ENCODE measurements at places on chromosomes 11 and 22.

GRCh38 chr11:66907751-66908630 is 50.2 kb downstream of the PC start:
- no peak for DNase-seq

DNA sequence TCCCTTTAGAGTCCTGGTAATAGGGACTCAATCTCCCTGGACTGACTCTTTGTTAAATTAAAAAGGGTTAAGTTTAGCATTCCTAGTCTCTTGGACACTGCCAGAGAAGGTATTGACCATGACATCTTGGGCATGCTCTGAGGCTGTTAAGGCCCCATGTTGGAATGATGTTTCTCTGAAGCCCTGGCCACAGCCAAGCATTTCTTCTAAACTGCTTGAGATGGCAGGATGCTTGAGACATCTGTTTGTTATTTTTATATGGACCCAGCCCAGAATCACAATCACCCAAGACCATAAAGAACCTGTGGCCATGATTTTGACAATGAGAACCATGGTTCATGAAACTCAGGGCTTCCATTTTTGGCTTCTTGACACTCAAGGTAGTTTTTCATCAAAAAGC is 5.5 kb upstream of the ANKK1 start:
- no peak for DNase-seq

DNA sequence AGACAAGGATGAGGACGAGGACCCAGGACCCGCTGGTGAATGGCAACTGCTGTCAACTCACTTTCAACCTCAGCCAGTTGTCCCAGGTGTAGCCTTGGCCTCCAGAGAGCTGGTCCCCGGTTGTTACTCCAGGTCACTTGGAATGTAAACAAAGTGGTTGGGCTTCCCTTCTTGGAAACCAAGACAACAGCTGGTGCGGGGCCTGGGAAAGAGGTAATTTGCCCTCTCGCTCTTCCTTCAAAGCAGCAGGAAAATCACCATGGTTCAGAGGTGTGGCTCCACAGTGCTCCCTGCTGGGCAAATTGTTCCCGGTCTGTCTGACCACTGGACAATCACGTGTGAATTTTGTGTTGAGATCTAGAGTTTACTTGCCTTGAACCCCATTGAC is 15.0 kb downstream of the SLC1A2 start:
- no peak for DNase-seq

DNA sequence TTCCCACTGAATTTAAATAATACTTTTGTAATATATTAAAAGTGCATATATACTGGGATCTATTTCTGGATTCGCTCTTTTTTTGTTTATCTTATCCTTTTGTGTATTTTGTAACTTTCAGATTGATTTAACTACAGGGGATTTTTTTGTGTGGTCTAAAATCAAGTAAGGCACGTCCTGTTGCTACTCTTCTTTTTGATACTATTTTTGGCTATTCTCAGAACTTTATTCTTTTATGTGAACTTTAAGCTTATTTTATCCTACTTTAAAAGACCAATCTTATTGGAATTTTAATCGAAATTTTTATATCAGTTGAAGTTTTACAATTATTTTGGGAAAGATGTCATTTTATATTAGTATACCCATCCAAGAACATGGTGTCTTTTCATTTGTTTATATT is 106.8 kb downstream of the UVRAG start:
- no peak for DNase-seq

GRCh38 chr11:10395166-10395897 is 59.7 kb upstream of the AMPD3 start:
- no peak for DNase-seq

DNA sequence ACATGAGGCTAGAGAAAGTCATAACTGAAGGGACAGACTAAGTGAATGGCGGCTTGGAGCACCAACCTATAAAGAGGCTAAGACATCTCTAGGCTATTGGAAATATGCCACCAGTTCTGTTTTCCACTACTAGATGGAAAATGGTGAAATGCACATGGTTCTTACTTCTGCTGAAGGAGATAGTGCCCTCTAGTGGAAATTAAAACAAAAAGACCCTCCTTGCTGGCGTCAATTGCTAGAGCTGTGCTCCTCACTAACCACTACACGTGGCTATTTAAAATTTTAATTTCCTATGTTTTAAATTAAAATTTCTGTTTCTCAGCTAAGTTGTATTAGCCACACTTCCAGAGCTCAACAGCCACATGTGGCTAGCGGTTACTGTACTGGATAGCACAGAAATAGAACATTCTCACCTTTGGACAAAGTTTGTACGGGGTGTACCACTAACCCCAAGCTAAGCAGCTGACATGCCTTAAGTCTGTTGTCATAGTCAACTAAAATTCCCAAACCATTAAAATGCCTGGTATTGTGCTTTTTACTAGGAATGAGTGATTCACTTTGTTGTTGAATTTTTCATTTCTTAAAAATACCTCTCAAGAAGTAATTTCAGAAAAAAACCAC is 34.1 kb upstream of the CALCA start:
- DNase-seq = no peak

DNA sequence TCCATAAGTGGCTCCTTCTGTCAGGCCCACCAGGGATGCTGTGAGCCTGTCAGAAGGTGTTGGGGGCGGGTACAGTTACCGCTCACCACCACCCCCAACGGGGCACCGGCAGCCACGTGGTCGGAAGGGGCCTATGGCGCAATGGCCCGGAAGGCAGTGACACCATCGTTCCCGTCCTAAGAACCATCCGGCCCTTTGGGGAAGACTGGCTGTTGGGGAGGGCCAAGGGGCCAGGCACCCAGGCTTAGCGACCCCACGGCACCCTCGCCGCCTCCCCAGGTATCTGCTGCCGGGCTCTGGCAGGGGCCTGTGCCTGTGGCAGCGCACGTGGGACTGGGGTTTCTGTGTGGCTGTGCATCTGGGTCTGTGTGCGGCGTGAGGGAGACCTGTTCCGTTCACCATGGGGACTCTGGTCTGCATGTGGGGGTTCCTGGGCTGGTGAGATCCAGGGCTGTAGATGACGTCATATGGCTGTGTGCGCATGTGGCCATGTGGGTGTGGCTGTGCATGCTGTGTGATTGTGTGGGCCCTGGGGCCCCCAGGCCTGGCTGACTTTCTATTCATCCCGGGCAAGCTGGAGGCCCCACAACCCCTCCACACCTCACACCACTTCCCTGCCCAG is 717 bp downstream of the OSM start:
- no peak for DNase-seq

DNA sequence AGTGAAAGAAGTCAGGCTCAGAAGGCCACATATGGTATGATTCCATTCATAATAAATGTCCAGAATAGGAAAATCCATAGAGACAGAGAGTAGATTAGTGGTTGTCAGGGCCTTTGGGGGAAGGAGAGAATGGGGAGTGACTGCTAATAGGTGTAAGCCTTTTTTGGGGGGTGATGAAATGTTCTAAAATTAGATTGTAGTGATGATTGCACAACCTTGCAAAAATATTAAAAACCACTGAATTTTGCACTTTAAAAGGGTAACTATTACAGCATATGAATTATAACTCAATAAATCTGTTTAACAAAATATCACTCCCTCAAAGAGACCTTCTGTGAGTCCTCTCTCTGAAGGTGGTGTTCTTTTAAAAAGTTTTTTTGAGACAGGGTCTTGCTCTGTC is 72.3 kb upstream of the GRK3 start:
- no peak for DNase-seq

DNA sequence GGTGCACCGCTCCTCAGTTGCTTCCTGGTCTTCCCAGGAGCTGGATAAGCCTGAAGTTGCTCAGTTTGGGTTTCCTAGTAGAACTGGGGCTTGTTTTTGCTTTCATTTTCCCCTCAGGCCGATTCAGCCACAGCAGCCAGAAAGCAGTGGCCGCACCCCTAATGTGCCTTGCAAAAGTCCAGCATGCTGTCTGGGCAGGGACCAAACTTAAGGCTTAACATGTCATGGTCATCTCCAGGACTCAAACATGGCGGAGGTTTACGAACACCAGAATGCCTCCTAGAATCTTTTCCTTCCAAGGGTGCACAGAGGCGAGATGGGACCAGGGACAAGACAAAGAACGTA is 2.5 kb downstream of the GNG3 start:
- DNase-seq = no peak

DNA sequence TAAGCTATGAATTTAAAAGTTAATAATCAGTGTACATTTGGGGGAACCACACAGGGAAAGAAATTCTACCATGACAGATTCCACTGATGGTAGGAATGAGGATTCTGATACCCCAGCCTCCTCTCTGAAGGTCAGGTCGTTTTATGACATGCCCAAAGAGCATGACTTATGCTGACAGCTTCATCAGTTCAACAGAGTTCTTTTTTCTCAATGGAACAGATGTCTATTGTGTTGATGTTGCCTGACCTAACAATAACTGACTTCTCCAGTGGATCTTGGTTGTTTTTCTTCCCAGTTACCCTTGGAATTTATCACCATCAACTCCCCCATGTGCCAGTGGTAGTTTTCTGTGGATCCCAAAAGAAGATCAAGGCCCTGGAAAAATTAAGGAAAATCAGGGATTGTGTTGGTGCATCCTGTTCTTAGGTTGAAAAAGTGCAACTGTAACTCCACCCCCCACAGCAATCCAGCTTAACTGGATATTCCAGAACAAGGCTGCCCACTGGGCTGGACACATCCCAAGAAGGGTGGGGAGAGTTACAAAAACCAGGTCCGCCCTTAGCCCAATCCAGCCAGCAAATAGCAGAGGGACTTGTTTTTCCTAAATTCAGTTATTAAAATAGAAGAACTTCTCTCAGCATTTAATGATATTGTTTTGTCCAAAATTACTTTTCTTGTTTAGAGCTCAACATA is 31.5 kb upstream of the CAT start:
- DNase-seq = no peak

DNA sequence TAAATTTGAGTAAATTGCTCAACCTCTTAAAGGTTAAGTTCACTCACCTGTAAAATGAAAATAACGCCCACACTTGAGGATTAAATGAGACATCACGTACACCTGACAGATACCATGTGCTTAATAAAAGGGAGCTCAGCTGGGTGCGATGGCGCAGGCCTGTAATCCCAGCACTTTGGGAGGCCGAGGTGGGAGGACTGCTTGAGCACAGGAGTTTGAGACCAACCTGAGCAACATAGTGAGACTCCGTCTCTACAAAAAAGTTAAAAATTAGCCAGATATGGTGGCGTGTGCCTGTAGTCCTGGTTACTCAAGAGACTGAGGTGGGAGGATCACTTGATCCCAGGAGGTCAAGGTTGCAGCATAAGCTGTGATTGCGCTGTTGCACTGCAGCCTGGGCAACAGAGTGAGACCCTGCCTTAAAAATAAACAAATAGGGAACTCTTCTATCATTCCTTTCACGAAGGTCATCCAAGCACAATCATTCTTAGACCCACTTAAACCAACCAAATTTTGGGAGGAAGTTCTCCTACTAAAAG is 134.1 kb downstream of the BBOX1 start:
- no peak for DNase-seq

GRCh38 chr22:32717337-32718240 is 83.9 kb upstream of the TIMP3 start:
- DNase-seq = no peak

GRCh38 chr11:34327804-34328631 is 29.8 kb downstream of the ABTB2 start:
- DNase-seq = no peak

GRCh38 chr11:71787098-71787823 is 45.7 kb upstream of the DEFB108B start:
- peak; percentile 76 for DNase-seq

GRCh38 chr11:109695696-109696095 is 273.7 kb downstream of the C11orf87 start:
- no peak for DNase-seq

GRCh38 chr22:21939461-21939913 is 13.2 kb downstream of the PPM1F start:
- DNase-seq = no peak

GRCh38 chr11:38948392-38948791 is 2350.4 kb upstream of the RAG2 start:
- no peak for DNase-seq

DNA sequence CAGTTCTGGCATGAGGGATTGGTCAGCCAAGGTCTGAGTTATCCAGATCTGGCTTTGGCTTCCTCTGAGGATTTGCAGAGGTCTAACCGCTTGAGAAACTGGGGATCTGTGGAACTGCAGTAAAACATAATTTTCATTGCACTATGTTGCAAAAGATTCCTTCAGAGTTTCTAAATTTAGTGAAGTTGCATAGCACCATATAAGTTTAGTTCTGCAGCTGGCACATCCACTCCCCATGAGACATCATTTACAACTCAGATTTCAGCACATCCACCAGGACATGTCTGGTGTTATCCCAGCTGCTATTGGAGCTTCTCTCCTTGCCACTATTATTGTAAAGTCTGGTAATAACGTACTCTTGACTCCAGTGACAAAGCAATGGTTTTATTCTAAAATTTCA is 181.5 kb downstream of the CWF19L2 start:
- DNase-seq = no peak

GRCh38 chr11:72750086-72750485 is 2.1 kb downstream of the ARAP1 start:
- no peak for DNase-seq

DNA sequence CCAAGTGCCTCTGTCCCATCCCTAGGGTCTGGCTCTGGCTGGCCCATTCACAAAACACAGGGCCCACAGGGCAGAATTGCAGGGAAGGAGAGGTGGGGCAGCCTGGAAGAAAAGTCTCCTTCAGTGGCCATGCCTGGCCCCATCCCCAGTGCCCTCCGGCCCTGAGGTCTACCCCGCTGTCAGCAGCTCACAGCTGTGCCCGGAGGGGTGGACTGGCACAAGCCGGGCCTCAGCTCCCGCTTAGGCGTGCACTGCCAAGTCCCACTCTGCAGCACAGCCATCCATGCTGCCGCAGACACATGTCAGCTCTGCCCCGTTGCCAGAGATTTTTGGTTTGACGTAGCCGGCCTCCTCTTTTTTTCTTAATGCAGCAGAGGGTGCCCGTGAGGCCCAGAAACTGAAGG is 3.9 kb upstream of the SCN2B start:
- no peak for DNase-seq

- no peak for DNase-seq
These were observed 222.1 kb upstream of the CARD18 start for GRCh38 chr11:105361651-105362050.

DNA sequence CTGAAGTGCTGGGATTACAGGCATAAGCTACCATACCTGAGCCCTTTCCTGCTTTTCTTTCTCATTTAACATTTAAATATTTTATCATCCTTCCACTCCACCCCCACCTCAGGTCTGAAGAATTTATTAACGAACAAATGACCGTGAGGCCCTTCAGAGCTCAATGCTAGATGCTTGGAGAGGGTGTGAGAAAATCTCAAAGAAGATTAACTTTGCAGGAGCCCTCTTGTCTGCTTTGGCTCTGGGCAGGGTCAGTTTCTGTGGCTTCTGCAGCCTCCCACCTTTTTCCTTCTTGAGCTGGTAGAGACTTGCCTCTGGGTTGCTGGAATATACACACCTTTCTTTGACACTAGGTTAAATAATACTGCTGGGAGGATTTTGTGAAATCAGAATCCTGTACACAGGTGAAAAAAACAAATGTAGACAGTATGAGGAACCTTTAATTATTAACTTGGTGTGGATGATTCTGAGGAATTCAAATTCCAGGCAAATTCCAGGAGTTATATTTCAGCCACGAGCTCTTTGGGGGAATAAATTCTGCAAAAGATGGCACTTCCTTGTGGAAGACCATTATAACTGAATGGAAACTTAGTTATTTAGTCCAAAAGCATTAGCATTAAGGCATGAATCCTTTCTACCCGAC is 3.4 kb upstream of the ZBTB44 start:
- DNase-seq = no peak
